ENCODE measurements at places on chromosomes 6 and 20.

DNA sequence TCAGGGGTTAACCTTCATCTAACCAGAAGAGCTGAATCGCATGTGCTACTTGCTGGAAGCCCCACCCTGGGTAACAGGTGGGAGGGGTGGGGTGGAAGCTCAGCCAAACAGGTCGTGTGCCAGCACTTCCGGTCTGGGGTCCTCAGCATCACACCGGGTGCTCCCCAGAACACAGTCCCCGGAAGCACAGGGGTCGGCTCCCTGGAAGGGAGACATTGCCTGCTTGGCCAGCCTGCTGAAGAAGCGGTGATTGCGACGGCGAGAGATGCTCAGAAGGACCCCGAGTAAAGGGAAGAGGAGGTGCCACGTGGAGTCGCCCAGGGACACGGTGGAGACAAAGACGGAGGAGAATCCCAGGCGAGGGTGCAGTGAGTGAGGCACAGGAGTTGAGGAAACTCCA lies 36.5 kb downstream of the MYT1 start:
- DNase-seq: no peak

DNA sequence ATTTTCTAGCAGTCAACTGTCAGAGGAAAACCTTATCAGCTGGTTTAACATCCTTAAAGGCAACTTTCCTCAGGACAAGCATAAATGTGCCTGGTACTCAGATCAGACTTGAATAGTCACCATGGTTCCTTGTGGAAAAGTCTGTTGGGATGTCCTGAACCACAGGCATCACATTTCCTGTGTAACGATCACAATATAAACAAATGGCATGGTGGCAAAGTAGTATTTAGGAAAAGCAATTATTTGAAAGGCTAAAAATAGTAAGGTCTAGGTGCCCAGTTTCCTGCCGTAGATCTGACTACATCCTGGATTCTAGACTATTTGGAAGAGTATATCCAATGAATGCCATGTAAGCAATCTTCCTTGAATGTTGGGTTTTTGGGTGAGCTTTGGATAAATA lies 271.9 kb upstream of the AGPAT4 start:
- no peak for DNase-seq

DNA sequence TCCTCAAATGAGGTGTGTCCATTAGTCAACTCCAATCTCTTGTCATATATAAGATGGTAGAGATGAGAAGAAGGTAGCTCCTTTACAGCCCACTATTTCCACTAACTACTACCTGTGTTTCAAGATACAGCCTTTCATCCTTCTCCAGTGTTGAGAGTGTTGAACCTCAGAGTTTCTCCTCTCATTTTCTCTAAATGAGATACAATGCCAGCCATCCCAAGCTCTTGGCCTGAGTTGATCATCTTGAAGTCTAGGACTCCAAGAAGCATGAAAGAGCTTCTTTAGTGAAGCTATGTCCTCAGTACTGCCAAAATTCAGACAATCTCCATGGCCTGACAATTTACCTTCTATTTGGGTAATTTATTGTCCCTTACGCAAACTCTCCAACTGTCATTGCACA lies 548 bp upstream of the HLA-DRA start:
- DNase-seq: no peak

GRCh38 chr6:97548354-97548753 lies 265.3 kb upstream of the MMS22L start:
- no peak for DNase-seq

- DNase-seq: no peak
Measured at GRCh38 chr6:123771126-123771525, 32.5 kb upstream of the NKAIN2 start.

- peak; percentile 21 for DNase-seq
Measured at GRCh38 chr6:147382945-147383554, 125.4 kb upstream of the SAMD5 start.

- DNase-seq: no peak
Measured at GRCh38 chr6:7129784-7130569, 22.2 kb downstream of the RREB1 start.

- DNase-seq: no peak
Measured at GRCh38 chr20:9615766-9616454, 101.5 kb downstream of the LAMP5 start.

DNA sequence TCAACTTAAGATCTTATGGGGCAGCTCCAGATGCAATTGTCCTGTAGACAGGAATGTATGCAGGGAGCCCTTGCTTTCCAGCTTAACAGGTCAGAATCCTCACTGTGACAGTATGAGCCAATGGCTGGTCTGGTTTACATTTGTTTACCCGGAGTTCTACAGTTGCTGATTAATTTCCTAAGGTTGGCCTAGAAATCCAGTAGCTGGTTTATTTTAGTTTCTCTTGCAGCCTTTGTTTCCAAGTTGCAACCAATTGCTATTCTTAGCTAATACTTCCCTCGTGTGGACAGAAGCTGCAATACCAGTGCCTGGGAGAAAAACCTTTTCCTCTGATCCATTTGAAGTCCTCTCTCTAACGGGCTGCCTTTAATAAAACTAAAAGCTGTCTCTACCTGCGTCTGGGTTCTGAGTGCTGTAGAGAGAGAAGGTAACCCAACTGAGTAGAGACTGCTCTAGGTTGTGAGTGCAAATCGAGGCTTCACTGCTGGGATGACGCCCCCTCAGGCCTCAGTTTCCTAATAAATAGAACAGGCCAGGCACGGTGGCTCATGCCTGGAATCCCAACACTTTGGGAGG lies 45.9 kb downstream of the ZNF217 start:
- DNase-seq: peak; percentile 77

DNA sequence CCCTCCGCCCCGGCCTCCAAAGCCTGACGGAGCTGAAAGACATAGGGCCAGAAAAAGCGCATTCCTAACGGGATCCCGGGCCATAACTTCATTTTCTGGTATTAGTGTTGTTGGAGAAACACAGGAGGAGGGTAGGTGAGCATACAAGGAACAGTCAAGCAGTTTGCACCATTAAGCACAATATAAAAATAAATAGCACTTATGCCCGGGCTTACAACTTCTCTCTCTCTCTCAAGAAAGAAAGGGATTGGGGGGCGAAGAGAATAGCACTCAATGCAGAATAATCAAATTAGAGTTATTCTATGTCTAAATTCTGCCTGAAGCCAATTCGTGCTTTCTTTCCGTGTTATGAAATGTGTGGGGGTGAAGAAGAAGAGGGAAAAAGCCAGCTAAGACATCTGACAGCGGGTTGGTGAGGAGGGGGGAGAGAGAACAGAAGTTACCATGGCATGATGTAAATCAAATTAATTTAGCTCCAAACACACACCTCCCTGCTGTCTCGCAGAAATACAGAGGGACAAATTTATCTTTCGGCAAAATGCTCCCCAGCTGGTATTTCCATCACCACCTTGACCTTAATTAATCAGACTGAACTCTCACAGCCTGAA lies 508 bp upstream of the METTL24 start:
- no peak for DNase-seq

DNA sequence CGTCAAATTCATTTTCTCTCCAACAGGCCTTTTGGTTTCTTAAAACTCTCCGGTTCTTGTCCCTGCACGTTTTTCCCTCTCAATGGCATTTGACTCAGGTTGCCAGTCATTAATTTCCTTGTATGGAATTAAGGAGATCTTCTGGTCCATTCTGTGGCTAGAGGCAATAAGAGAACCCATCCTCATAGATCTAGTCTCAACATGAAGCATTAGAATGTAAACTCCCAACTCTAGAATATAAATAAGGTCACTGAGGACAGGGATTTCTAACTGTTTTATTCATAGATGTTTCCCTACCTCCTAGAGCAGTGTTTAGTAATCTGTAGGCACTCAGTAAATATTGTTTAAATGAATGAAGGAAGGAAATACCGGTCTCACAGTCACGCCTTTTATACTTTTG lies 185.2 kb upstream of the FLRT3 start:
- DNase-seq: no peak

- no peak for DNase-seq
Measured at GRCh38 chr6:111829998-111830397, 43.3 kb downstream of the FYN start.

- DNase-seq: peak; percentile 62
Measured at GRCh38 chr20:46400253-46400652, 6.2 kb downstream of the ELMO2 start.

DNA sequence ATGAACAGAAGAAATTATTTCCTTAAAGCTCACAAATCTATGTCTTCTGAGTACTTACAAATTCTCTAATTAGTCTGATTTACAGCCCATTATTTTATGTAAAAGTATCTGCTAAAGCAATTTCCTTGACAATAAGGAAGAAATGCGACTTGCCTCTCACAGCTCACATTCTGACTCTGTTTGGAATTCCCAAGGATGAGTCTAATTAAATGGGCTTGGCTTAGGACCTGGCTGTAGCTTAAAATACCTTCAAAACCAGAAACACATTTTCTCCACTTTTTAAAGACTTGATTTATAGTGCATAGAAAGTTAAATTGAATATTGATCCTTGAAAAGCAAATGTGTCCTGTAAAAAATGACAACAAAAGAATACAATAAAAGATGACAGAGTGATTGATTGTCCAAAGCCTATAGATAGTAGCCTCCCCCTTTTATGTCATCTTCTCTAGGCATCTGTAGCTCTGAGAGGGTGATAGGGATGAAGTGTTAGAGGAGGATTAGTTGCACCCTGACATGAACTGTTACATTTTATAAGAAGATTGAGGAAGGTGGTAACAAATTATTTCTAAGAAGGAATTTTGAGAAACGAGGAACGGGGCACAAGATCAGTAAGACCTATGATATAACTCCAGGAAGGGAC lies 118.9 kb downstream of the MACROD2 start:
- no peak for DNase-seq

- no peak for DNase-seq
Measured at GRCh38 chr20:50504231-50504823, 5.9 kb upstream of the PTPN1 start.

Measured in AG08396 (cell line).